ENCODE measurements at places on chromosomes 7 and 10.

- no peak for DNase-seq
These were observed 4.6 kb downstream of the REPIN1 start for GRCh38 chr7:150373049-150373801.

GRCh38 chr7:120709972-120710320 is 148.0 kb downstream of the TSPAN12 start:
- no peak for DNase-seq

DNA sequence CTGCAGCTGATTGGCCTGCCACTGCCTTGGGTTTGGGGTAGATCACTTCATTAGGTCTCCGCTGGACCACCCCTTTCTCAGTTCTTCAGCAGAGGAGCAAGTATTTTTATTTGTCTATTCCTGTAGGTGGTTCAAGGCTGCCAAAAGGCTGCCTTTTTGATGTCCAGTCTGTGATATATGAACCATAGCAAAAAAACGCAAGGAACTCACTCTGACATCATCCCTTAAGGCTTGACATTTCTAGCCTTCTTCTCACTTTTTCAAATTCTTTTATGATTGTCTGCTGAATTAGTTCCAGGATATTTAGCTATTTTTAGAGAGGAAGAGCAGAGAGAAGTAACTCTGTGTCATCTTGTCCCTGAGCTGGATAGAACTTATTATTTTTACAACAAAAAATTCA is 269.2 kb downstream of the BAMBI start:
- DNase-seq, result no peak

DNA sequence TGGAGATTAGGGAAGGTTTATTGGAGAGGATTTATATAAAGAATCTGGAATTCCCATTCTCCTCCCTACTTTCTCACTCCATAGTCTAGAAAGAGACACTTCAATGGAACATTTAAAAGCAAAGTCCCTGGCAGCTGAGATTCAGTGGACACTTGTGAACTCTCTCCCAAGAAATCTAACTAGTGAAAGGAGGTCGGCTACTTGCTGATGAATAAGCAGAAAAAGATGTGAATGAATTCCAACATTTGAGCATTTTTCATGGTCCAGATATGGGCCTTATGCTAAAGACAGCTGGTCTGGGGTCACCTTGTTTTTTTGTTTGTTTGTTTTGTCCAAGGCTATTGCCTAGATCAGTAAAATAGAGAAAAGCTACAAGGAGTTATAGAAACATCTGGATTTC is 141.1 kb upstream of the LRRTM3 start:
- DNase-seq, result no peak

DNA sequence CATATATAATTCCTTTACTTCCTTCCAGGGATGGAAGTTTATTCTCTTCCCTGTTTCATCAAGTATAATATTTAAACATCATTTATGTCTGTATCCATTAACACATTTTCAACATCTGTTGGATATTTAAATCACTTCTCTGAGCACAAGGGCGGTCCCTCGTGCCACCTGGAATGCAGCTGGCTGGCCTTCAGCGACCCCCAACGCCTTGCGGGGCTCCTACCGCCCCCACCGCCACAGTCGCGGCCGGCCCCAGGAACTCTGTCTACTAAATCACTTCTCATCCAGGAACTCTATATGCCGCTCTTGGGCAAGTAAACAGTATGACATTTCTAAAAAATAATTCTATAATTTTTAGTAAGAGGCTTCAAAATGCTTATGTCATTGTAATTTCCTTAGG is 221.1 kb upstream of the PTN start:
- DNase-seq, result no peak

GRCh38 chr10:73840056-73840402 is 28.6 kb upstream of the NDST2 start:
- no peak for DNase-seq

GRCh38 chr7:103664577-103664976 is 218.6 kb upstream of the SLC26A5 start:
- no peak for DNase-seq

GRCh38 chr10:47184724-47185330 is 115.2 kb upstream of the GDF10 start:
- DNase-seq, result no peak

DNA sequence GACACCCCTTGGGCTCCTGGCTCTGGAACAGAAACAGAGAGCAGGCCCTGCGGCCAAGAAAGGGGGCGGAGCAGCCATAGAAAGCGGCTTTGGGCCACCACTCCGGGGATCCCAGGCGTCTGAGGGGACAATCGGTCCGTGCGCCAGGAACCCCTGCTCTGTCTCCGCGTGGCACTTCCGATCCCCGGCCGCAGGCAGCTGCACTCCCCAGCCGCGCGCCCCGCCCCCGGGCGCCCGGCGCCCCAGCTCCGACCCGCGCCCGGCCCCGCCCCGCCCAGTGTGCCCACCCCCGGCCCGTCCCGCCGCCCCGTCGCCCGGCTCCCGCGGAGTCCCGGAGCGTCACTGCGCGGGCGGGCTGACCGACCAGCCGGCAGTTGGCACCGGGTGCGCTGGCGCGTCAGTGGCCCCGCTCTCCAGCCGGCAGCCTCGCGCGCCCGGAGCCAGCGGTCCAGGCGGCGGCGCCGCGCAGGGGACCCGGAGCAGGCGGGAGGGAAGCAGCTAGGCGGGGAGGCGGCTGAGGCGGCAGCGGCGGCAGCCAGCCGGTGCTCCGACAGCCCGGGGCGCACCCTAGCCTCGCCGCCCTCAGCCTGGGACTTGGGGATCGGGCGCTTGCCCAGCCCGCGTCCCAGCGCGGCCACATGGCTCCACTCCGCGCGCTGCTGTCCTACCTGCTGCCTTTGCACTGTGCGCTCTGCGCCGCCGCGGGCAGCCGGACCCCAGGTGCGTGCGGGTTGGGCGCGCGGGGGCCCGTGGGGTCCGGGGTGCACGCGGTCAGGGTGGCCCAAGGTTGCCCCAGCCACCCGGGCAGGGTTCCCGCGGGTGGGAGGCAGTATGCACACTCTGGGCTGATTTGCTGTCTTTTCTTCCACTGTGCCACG is at the start of gene ADAMTS14:
TSS of gene ADAMTS14 (plus strand) at position 342 of the 878 bp plus-strand sequence. CDS start at position 639, 297 bp downstream.
- no peak for DNase-seq

Measured in AG09309 (cell line).